NCI-H1092 treated with DMSO at 0.1 percent for 48 hours (cell line): ENCODE measurements at places on chromosomes 4 and X.

DNA sequence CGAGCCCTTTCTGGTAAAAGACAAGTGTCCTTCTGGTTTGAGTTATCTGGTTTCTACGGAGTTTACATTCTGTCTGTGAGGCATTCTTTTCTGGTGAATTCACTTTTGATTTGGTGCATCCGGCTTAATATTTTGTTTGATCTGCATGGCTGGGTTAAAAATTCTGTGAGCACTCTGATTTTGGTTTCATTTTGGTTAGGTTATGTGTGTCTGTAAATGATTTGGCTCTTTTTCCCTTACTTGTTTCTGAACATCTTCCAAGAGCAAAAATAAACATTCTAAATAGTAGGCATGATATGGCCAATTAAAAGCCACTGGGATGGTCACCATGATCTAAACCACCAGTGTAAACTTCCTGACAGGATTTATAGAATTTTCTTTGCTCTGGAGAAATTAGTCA is 85.7 kb upstream of the PTPN13 start:
- DNase-seq = no peak

GRCh38 chr4:142077048-142077447 is 440.7 kb downstream of the IL15 start:
- DNase-seq = no peak

- no peak for DNase-seq
Measured at GRCh38 chr4:86955888-86956451, 21.2 kb downstream of the AFF1 start.

DNA sequence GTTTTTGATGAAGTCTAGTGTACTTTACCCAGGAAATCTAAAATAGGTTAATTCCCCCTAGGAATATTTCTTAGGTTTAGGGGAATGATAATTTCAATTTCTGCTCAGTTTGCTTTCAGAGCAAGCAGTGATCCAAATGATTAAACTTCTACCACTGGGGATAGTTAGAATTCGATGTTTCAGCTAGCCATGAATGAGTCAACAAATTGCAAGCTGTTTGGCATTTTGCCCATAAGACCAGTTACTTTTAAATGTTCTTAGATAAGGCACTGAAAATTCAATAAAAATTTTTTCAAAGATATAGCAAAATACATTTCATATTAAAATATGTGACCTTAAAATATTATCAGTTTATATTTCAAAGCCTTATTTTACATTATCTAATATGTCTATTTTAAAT is 993.6 kb downstream of the ARAP2 start:
- DNase-seq = no peak

DNA sequence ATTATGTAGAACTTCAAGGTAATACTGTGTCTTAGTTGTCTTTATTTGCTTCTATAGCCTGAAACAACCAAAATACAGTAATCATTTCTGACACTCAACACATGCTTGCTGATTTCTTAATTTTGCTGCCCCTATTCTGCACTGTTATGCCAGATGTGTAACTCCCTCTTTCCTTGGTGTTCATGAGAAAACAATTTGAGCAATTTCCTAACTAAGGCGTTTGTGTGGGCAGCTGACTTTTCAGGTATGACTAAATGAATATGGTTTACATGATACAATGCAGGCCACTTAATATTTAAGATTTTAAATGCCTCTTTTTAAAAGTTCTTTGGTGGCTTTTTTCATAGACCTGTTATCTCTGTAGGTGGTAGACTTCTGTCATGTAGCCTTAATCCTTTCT is 46.1 kb upstream of the CENPE start:
- no peak for DNase-seq
